ENCODE measurements at places on chromosomes 2 and 18.

- DNase-seq = no peak
These were observed 303.9 kb upstream of the EPHA4 start for GRCh38 chr2:221876016-221876415.

DNA sequence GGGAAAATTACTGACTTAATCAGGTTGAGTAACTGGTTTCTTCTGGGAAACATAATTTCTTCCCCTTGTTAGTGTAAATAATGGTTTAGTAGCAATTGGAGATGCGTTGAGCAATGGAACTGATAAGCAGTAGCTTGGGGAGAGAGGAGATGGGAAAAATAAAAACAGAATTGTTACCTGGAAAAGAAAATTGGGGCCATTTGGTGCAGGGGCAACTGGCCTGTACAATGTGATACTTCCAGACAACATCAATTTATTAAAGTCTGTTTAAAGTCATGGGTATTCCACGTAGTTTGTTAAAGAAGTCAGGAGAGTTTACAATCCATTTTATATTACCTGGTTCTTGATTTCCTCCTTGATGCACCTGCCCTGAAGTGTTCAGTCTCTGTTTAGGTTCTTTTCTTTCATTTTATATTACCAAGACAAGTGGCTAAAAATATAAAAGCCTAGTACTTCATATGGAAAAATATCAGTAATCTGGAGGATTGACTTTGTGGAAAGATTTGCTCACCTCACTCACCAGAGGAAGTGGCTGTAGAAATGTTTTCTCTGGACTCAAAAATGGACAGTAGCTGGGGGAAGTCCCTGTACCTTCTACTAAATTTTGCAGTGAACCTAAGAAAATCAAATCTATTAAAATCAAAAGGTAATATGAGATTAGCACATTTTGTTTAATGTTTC is 161.0 kb downstream of the DDX1 start:
- no peak for DNase-seq

GRCh38 chr18:58335821-58336220 is 291.8 kb downstream of the NEDD4L start:
- no peak for DNase-seq

DNA sequence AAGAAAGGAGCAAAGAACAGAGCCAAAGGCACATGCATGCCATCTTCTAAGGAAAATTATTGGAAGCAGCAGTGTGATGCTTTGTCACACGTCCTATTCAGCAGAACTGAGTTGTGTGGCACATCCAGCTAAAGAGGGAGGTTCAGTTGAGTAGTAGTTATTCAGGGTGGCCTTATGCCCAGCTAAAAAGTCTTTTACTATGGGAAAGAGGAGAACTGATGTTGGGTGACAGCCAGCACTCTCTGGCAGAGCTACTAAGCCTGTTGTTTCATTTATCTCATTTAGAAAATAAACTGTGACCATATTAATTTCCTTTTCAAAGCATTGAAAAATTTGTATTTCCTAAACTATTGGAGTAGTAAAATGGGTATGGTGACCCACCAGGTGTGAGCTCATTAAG is 18.5 kb downstream of the ITGA6 start:
- no peak for DNase-seq

DNA sequence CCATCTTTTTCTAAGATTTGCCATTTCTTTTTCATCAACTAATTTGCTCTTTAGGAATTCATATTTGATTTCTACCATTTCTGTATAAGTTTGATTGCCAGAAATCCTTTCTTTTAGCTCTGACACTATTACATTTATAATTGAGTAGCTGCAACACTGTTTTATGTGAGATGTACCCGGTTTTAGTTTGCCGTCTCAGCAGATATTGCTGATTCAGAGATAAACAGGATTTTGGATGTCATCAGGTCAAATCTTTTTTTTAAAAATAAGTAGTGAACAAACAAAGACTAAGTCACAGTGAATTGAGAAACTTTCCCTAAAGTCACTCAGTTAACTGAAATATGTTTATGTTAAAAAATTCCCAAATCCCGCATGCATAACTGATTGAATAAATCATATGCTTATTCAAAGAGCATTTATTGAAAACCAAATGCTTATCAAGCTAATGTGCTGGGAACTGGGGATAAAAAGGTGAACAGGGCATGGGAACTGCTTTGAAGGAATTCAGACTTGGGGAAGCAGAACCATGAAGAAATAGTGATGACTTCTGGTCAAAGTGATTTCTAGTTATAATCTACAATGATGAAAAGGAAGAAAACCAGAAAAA is 19.5 kb upstream of the CCDC102B start:
- no peak for DNase-seq

GRCh38 chr2:119015845-119016244 is 73.9 kb downstream of the MARCO start:
- DNase-seq = no peak

DNA sequence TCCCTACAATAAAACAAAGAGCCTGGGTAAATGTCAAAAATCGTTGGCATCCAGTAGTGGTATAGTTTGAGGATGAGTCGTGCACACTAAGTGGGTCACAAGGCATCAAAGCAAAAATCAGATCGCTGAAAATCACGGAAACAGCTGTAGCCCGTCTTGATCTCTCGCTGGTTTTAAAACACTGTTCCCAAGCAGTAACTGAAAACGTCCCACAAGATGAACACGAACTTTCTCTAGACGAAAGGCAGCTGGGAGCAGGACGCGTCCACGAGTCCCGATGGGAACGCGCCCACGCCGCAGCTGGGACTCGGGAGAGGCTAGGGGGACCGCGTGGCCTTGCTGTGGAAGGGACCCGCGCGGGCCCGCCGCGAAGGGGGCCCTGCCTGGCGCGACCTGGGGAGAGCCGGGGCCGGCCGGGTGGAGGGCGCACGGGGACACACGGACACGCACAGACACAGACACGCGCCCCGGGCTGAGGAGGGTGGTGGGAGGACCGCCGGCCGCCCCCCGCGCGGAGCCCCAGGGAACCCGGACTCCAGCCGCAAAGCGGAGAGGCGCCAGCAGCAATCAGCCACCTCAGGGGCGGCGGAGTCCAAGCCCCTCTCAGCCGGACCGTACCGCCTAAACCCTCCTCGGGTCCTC is 651 bp downstream of the STK17B start:
- DNase-seq = no peak

GRCh38 chr2:162295009-162295408 is 23.5 kb downstream of the IFIH1 start:
- no peak for DNase-seq

DNA sequence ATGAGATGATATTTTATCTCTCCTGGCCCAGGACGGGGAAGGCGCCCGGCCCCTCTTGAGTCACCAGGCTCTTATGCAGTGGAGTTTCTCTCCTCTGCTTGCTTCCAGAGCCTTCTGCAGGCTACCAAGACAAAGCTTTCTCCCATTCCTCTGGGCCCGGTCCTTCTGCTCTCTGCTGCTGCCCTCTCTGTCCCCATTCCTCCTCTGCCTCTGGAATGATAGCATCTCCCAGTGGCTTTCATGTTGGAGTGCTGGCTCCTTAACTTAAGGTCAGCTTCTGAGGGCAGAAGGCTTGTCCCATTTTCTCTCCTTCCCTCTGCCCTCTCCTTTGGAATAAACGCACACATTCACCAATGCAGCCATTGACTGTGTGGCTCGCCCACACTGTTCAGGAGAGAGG is 86.2 kb downstream of the SDC1 start:
- DNase-seq = no peak

GRCh38 chr2:127612111-127612822 is 33.7 kb upstream of the GPR17 start:
- DNase-seq = no peak

GRCh38 chr2:219497495-219498279 is 1.0 kb upstream of the GMPPA start:
- DNase-seq = no peak

DNA sequence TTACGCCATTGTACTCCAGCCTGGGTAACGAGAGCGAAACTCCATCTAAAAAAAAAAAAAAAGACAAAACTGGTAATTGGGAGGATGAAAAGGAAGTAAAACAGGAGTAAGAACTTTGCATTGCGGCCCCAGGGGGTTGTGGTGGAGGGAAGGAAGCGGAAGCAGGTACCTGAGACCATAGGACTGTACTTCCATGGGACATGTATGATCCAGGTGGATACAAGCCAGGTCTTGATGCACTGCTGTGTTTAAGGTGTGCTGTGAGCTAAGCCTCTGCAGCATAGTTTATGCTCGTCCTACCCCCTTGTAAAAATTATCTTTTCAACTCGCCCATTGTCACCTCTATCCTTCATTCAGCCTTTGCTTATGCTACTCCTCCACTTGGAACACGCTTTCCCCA is 23.7 kb downstream of the FBXO36 start:
- DNase-seq = no peak

- DNase-seq = no peak
These were observed 20.3 kb upstream of the REG3G start for GRCh38 chr2:79005216-79005615.

- DNase-seq = no peak
These were observed 96.2 kb downstream of the TPO start for GRCh38 chr2:1509271-1510065.

- DNase-seq = no peak
These were observed 5.5 kb upstream of the ECEL1 start for GRCh38 chr2:232492963-232493700.

DNA sequence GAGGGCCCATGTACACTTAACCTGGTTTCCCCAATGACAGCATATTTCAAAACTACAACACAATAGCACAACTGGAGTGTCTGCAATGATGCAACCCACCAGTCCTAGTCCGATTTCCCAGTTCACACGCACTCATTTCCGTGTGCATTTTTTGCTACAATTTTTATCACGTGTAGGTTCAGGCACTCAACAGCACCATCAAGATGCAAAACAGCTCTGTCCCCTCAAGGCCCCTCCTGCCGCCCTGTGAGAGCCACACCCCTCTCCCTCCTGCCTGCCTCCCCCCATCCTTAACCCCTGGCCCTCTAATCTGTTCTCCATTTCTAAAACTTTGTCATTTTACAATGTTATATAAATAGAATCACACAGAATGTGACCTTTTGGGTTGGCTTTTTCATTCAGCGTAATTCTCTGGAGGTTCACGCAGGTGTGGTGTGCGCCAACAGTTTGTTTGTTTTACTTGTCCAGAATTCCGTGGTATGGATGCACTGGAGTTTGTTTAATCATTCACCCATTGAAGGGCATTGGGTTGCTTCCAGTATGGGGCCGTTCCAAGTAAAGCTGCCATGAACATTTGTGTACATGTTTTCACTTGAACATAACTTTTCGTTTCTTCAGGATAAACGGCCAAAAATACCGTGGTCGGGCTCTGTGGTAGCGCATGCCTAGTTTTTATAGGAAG is 8.4 kb downstream of the KCNIP3 start:
- no peak for DNase-seq

Measured in NCI-H1092 (cell line).